CD4-positive, alpha-beta T cell treated with Interleukin-17A for 1 hour (primary cell): ENCODE measurements at places on chromosomes 13 and 19.

DNA sequence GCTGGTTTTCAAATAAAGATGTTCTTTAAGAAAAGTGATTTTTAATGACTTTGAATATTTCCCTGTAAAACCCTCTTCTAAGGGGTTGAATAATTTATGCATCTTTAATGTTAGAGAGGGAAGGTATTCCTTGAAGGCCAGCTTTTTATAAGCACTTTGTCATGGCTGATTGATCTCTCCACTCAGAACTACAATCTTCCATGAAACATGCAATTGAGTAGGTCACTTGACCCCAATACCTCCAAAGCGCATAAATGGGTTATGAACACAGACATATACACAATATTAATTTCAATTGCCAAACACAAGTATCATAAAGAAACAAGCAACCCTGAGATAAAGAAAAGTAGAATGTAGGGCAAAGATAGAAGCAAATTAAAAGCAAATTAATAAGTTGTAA, 359.9 kb downstream of the MTUS2 start:
- DNase-seq: no peak

GRCh38 chr13:25702386-25702785, 330.6 kb downstream of the ATP8A2 start:
- DNase-seq: no peak

- DNase-seq: no peak
Observed at GRCh38 chr13:101903890-101904289, 451.4 kb downstream of the ITGBL1 start.

DNA sequence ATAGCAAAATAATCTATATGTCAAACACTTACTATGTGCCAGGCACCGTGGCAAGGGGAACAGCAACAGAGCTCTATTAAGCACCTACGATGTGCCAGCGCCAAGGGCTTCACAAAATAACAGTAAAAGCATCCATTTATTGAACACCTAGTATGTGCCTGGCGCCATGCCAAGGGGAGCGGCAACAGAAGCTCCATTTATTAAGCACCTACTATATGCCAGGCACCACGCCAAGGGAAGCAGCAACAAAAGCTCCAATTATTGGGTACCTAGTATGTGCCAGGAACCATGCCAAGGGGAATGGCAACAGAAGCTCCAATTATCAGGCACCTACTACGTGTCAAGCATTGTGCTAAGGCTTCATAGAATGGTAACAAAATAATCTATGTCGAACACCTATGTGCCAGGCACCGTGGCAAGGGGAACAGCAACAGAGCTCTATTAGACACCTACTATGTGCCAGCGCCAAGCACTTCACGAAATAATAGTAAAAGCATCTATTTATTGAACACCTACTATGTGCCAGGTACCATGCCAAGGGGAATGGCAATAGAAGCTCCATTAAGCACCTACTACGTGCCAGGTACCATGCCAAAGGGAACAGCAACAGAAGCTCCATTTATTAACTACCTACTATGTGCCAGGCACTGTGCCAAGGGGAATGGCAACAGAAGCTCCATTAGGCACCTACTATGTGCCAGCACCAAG, 107.7 kb downstream of the PTPRS start:
- no peak for DNase-seq

- no peak for DNase-seq
Observed at GRCh38 chr13:34502011-34502410, 440.1 kb upstream of the NBEA start.

- DNase-seq: no peak
Observed at GRCh38 chr19:35629332-35629633, 447 bp downstream of the RBM42 start.

- no peak for DNase-seq
Observed at GRCh38 chr13:110018009-110018408, 231.6 kb upstream of the IRS2 start.

GRCh38 chr19:54616821-54617560, 13.3 kb upstream of the LILRB1 start:
- peak; percentile 4 for DNase-seq

DNA sequence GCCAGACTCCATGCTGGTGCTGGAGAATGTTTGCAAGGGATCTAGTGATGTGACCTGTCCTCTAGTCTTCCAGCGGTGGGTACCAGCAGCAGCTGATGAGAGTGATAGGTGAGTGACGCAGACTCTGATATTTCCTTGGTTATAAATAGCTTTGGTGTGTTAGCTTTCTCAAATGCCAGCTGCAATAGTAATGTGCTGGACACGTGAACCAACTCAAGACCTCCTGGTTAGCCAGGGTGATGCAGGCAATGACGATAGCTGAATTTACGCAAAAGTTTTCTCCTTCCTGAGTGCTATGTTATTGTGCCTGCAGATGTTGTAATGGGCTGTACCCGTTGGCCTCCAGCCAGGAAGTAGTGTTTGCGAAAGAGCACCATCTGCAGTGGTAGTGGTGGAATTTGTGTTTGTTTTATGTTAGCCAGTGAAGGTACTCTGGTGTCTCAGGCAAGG, 129.5 kb downstream of the CYSLTR2 start:
- DNase-seq: peak; percentile 31

GRCh38 chr19:1839658-1840540, 8.4 kb downstream of the REXO1 start:
- DNase-seq: no peak

GRCh38 chr13:49641801-49642291, 13.5 kb downstream of the ARL11 start:
- DNase-seq: peak; percentile 12

DNA sequence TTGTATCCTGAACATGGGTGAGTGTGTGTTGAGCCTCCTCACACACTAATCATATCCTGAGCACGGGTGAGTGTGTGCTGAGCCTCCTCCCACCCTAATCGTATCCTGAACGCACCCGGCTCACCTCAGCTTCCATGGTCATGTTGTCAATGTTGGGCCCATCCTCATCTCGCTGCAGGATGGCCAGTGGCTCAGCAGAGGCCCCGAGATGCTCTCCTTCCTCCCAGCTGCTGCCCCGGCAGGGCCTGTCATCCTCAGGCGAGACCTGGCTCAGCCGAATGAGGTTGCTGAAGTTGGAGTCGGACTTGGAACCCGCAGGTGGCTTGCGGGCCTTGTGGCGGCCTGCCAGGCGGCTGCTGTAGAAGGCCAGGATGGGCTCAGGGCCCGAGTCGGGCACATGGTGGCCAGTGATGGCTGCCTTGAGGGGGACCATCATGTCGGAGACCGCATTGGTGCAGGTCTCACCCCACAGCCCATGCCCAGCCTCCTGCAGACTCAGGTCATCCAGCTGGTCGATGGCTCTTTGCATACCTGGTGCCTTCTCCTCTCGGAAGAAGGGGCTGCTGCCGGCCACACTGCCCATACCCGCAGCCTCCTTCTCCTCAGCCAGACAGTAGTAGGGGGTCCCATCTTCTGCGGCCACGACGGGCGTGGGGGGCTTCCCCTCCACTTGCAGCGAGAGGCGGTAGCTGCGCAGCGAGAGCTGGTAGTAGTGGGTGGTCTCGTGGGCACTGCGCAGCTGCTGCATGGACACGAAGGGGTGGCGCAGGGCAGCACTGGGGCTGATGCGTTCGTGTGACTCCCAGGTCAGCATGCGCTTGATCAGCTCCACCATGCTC, 9.6 kb downstream of the HIPK4 start:
- DNase-seq: no peak

- no peak for DNase-seq
Observed at GRCh38 chr13:32840989-32841713, 175.1 kb upstream of the KL start.

DNA sequence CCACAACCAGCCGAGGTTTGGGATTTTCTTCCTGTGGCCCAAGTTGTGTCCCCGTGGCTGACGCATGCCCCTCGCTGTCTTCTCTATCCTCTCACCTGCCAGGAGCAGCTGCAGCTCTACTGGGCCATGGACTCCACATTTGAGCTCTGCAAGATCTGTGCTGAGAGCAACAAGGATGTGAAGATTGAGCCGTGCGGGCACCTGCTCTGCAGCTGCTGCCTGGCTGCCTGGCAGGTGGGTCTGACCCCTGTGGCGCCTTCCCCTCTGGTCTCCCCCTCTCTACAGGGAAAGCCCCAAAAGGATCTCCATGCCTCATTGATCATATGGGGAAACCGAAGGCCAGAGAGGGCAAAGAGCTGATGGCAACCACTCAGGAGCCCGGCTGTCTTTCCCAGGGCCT, 14.6 kb downstream of the CBLC start:
- no peak for DNase-seq

- peak; percentile 88 for DNase-seq
Observed at GRCh38 chr19:42198676-42199439, 18.6 kb downstream of the DEDD2 start.

- DNase-seq: no peak
Observed at GRCh38 chr13:37382146-37382545, 216.4 kb downstream of the POSTN start.

GRCh38 chr13:95300625-95301182, 547 bp downstream of the ABCC4 start:
- peak; percentile 40 for DNase-seq

- DNase-seq: no peak
Observed at GRCh38 chr13:113402471-113403254, 38.7 kb upstream of the GRTP1 start.

DNA sequence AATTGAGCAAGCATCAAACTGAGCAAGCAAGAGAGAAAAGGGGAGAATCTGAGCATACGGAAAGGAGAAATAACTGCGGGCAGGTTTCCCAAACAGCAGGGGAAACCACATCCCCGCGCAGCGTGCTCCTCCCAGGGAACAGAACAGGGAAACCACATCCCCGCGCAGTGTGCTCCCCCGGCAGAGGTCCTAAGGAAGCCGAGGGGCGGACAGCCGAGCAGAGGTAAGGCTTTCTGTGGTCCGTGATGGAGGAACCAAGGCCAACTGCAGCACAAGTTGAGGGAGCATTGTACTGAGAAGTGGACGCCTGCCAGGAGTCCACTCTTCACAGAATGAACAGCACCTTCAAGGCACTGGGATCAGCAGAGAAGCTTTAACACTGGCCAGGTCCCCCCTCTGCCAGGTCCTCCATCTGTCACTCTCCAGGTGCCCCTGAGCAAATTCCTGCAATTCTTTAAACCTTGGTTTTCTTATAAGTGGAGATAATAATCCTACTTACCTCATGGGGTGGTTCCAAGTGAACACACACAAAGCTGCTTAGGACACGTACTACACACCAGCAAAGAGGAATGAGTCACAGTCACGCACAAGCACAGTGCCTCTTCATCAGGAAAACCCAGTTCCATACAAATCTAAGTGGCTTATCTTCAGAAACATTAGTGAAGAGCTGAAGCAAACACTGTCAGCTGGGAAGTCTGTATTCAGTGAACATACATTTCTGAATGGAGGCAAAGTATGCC, 23.0 kb upstream of the LAMP1 start:
- no peak for DNase-seq

GRCh38 chr13:66492479-66492878, 737.7 kb downstream of the PCDH9 start:
- DNase-seq: no peak

DNA sequence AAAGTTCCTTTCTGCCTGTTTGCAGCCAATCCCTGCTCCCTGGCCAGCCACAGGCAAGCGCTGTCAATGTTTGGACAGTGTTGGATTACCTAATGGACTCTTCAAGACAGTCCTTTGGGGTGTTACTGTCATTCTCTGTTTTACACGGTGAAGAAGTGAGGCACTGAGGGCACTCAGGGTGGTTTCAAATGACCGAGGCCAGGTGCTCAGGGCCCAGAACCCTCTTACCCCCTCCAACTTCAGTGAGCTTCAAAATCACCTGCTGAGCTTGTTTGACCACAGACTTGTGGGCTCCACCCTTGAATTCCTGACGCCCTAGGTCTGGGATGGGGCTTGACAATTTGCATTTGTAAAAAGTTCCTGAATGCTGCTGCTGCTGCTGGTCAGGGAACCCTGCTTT, 97.9 kb downstream of the GGACT start:
- no peak for DNase-seq

GRCh38 chr19:50531171-50531612, 17.5 kb upstream of the ASPDH start:
- DNase-seq: no peak

DNA sequence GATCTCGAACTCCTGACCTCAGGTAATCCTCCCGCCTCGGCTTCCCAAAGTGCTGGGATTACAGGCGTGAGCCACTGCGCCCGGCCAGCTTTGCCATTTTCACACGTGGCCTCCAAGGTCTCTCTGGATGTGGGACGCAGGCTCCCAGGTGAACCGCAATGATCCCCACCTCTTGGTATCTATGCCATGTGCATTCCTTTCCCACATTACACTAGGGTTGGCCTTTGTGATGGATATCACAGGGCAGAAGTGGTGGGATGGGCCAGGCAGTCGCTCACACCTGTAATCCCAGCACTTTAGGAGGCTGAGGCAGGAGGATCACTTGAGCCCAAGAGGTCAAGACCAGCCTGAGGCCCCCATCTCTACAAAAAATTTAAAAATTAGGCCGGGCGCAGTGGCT, 22.4 kb downstream of the FGF21 start:
- no peak for DNase-seq

DNA sequence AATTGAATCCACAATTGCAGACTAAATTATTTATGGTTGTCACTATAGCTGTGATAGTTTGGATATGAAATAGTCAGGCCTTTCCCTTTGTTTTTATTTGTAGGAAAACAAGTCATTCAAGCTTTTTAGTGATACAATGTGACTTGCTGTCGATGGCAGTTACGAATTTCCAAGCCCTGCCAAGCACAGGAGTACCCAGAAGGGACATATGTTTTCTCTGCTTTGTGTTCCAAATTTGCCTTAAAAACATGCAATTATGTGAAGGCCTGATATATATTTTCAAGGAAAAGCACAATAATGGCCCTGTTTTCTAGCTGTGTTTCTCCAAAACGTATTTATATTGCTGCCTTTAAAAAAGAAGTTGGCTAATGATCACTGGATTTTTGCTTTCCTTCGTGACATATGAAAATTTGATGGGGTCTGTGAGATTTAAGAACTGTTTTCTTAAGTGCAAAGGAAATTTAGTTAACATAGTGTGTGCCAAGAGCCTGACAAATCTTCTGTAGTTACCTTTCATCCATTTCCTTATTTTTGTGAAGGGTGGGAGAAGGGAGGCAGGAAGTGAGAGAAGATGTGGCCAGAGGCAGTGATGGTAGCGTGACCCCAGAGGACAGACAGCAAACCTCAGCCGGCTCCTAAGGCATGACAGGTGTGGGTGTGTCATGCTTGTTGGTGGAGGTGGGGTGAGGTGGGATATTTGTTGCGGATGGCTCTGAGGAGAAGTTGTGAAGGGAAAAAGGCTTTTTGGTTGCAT, 79.6 kb downstream of the TEX26 start:
- no peak for DNase-seq

DNA sequence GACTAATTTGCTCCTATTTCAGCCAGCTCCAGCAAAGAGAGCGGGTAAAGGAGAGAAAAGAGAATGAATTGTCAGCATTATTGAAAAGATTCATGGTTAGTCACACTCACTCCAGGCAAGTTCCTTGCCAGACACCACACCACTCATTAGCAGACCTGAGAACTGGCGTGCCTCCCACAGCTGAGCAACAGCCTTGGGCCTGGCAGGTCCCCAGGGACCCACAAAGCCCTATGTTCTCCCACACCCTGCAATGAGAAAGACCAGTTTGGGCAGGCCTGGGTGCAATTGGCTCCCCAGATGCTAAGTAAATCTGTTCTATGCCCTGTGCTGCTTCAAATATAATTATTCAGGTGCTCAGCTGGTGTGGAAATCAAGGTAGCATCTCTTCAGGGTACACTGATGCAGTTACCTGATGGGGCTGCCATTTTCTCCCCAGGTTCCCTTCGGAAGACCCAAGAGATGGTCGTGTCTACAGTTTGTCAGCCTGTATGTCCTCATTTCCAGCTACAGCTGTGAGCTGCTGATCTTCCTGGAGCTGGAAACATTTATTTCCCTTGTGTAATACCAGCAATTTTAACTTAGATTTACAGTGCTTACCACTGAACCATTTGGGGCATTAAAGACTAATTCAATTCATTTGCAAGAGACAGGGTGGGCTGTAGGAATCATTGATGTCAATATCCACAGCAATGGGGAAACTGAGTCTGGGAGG, 405.0 kb downstream of the COG6 start:
- no peak for DNase-seq
